ENCODE measurements at places on chromosomes 16 and 17.
A peak's percentile ranks its signal among the peaks of the same experiment; 100 is the strongest.

DNA sequence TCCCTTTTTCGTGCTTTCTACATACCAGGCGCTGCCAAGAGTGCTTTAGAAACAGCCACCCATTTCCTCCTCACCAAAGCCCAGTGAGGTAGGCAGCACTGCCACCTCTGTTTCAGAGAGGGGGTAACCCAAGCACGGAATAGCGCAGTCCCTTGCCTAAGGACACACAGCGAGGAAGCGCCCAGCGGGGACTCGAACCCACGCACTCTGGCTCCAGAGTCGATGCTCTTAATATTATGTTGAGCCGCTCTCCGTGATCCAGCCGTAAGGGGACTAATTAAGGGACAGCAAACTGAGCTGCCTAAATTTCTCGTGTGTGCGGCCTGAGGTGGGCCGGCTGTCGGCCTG is 497 bp downstream of the CES1 start:
- DNase-seq: no peak

DNA sequence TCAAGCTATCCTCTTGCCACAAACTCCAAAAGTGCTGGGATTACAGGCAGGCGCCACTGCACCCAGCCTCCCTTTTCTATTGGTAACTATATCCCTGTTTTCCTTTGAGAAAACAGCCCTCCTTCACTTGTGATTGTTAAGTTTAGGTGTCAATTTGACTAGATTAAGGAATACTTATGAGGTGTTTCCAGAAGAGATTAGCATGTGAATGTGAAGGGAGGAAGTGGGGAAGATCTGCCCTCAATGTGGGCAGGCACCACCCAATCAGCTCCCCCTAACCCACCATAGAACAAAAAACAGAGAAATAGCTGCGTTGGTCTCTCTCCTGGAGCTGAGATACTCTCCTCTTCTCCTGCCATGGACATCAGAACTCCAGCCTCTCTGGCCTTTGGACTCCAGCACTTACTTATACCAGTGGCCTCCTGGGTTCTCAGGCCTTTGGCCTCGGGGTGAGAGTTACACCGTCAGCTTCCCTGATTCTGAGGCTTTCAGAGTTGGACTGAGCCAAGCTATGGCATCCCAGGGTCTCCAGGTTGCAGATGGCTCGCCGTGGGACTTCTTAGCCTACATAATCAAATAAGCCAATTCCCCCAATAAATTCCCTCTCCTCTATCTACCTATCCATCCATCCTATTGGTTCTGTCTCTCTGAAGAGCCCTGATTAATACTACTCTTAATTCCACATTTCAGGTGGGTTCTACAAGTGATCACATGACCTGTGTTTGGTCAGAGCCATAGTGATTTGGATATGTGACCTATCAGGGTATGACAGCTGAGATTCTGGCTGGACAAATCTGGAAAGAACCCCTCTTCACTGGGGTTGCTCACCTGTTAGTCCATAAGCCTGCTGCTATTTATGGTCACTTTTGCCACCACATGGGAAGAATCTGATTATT is 12.0 kb upstream of the STAT3 start:
- no peak for DNase-seq

- no peak for DNase-seq
These were observed 307.6 kb downstream of the ZFHX3 start for GRCh38 chr16:72740347-72740746.

DNA sequence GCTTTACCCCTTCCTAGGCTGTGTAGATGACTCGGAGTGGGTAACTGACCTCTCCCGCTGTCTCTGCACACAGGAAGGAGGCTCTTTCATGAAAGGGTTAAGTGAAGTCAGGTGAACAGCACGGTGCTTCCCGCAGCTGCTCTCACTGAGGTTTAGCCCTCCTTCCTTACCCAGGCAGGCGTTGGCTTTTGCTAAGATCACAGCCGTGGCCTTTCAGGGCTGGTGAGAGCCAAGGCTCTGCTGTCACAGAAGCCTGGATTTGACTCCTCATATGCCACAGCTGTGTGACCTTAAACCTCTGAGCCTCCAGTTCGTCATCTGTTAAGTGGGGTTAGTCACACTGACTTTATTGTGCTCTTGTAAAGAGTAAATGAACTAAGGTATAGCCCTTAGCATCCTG is 90.9 kb upstream of the PLCG2 start:
- DNase-seq: no peak

DNA sequence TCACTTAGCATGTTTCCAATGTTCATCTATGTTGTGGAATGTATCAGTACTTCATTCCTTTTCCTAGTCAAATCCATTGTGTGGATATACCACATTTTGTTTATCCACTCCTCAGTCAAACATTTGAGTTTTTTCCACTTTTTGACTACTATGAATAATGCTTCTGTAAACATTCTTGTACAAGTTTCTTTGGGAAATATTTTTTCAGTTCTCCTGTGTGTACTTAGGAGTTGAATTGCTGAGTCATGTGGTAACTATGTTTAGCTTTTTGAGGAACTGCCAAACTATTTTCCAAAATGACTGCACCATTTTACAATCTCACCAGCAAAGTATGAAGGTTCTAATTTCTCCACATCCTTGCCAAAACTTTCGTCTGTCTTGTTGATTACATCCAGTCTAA is 223.7 kb upstream of the AXIN2 start:
- peak; percentile 90 for DNase-seq

DNA sequence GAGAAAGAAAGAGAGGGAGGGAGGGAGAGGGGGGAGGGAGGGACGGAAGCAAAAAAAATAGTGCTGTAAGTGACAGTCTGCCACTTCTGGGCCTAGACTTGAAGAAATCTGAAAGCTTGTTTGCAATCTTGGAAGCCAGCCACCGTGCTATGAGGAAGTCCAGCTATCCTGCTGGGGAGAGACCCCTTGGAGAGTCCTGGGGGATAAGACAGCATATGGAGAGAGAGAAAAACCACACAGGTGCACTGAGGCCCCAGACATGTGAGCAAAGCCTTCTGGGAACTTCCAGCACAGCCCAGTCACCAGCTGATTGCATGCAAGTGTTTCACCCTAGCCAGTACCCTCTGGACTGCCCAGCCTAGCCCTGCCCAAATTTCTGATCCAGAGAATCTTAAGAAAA is 12.6 kb upstream of the ALOX12B start:
- DNase-seq: no peak

DNA sequence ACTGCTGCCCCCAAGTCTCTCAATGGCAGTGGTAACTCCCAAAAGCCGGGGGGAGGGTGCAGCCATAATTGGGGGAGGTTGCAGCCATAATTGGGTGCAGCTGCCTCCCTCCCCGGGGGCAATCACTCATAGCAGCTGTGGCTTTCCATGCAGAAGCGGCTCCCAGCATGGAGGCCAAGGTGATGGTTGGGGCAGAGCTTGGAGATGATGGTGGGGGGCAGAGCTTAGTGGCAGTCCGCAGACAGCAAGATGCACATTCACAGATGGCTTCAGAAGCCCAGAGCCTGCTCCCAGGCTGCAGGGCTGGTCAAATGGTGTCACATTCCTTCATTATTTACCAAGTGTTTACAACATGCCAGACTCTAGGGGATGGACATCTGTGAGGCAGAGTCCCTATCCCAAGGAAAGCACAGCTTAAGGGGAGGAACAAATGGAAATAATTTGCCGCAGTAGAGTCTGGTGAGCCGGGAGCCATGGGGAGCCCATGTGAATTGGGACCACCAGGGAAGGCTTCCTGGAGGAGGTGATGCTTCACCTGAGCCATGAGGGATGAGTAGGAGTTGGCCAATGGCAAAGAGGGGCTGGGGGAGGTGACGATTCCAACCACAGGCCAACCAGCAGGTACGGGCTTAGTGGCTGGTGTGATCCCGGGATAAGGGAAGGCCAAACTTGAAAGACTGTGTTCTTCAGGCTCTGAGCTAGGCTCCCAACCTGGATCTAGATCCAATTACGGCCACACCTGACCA is 8.1 kb downstream of the DOC2B start:
- DNase-seq: no peak

DNA sequence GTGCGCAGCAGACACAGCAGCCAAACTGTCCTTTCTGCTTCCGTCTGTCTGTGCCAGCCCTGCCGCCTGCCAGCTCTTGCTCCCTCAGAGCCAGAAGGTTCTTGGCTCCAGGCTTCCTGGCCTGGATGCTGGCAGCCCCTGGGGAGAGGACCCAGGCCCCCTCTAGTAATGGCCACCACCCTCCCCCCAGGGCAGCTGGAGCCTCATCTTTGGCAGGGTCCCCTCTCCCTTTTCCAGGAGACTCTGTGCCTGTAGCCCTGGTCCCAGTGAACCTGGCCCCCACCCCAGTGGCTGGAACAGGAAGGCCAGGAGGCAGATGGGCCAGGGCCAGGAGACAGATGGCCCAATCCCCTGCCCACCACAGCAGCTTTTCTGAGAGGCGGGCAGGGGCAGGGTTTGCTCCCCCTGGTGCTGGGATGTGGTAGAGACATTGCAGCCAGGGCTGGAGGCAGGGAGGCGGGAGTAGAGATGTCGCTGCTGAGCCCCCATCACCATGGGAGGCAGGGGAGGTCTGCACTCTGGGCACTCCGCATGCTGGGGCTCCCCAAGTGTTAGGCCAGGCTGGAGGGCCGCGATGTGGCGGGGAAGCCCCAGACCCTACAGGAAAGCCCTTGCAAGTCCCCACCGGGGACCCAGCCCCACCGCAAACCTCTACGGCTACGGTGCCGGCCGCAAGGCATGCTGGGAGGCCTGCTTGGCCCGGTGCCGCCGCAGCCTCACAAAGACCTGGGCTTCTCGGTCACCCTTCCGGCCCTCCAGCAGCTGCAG is 16.7 kb downstream of the UNC13D start:
- DNase-seq: no peak

DNA sequence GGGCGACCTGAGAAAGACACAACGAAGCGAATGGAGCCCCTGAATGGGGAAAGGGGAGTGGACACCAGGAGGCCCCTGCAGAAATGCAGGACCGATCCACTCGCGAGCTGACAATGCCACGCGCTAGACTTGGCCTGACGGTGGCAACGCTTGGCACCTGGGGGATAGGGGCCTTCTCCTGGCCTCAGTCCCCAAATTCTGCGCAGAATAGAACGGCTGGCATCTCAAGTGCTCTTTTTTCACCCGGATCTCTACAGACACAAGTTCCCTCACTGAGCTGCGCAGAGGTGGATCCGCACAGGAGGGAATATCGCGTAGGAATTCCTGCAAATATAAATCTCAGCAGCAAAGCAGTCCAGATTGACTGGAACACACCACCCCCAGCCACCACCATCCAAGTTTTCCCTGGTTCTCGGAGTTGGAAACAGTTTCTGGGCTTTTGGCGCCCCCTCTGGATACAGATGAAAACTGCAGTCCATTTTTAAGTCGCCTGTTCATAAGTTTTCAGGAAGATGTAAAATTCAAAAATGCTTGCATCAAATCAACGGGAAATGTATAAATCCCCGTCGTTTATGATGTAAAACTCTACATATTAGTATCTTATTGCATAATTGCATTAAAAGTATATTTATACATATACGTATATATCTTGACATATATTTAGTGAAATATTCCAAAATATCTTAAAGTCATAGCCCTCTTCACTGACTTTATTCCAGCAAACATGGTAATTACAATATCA is 2.3 kb upstream of the SOX9 start:
- DNase-seq: no peak

DNA sequence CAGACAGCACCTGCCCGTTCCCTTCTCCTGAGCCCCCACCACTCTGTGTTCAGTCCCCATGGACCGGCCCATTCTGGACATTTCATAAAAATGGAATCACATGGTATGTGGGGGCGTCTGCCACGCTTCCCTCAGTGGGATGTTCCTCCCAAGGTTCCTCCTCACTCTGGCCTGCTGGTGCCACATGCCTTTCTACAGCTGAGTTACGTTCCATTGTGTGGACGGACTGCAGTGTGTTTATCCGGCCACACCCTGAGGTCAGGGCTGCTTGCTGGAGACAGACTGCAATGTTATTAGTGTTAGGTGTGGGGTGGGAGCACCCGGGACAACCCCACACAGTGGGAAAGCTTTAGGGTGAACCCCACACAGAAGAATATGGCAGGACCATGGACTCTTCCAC is 5.9 kb upstream of the AATK start:
- DNase-seq: no peak

Data from non-pigmented ciliary epithelial cell (primary cell).